ENCODE measurements at places on chromosomes 13 and 19.

- no peak for DNase-seq
Measured at GRCh38 chr19:22606212-22606553, 27.9 kb upstream of the ZNF492 start.

GRCh38 chr13:29081697-29082440, 261.7 kb downstream of the MTUS2 start:
- no peak for DNase-seq

DNA sequence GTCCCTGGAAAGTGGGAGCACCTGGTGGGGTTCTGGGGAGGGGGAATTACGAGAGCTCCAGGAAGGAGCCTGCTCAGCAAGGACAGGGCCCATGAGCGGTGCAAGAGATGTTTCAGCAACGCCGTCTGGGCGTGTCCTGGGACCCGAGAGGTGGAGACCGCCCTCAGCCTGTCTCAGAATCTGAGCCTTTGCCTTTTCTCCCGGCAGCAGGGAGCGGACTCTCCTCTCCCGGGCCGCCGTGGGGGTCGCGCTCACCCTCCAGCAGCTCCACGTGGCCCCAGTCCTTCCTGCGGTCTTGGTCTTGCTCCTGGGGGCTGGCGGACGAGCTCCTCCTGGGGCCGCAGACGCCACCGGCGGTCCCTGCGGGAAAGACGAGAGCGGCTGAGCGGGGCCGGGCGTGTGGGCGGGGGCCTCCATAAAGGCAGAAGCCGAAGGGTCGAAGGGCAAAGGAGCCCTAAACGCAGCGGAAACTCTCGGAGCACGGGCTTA, 714 bp downstream of the POLRMT start:
- DNase-seq, result peak; percentile 47

DNA sequence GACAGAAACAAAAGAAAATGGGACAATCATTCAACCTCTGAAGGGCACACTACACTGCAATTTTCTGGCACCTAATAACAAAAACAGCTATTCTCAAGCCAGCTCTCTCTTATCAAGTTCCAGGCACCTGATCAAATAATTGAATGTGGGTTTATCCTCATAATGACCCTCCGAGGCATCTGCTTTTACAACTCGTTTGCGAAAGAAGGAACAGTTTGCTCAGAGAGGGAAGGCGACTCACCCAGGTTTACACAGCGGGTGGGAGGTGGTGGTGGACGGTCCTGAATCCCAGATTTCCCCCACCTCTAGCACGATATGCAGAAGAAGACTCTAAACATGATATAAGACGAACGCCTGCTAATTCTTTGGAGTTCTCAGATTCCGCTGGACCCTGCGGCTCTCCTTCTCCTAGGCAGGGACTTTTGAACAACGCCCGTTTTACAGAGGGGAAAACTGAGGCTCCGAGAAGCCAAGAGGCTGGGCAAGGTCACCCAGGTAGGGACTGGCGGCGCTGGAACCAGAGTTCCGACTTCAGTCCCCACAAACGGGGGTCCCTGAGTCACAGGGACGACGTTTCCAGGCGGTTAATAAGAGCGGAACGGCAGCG, 641 bp downstream of the SGTA start:
- no peak for DNase-seq

GRCh38 chr13:97561182-97561581, 127.2 kb downstream of the RAP2A start:
- no peak for DNase-seq

DNA sequence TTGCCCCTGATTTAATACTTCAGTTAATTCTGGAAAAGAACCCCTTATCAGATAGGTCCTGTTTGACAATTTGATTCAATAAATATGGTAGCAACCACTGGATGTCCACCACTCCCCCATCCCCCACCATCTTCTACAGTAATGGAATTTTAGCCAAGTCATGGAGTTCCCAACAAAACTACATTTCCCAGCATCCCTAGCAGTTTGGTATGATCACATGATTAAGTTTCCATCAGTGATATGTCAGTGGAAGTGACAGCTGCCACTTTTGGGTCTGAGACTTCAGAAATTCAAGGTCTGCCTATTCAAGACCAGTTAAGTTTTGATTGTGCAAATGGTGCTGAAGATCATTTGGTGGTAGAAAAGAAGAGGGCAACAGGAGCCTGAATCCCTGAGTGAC, 85.5 kb downstream of the CACNA1A start:
- DNase-seq, result no peak

DNA sequence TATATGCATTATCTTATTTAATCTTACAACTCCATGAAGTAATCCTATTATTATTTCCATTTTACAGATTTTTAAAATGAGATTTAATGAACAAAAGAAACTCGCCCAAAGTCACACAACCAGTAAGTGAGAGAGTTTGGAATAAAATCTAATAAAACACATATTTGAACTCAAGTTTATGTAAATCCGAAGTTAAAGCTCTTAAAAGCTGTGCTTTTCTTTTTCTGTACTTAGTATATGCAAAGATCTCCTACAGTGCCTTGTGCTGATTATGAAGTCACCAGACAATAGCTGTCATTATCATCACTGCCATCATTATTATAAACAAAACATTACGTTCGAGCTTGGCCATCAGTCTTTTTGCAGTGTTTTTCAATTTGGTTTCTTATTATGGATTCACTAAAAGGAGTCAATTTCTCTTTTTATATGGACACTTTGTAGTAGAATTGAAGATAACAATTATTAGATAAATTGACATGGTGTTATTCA, 29.7 kb upstream of the ENOX1 start:
- no peak for DNase-seq

DNA sequence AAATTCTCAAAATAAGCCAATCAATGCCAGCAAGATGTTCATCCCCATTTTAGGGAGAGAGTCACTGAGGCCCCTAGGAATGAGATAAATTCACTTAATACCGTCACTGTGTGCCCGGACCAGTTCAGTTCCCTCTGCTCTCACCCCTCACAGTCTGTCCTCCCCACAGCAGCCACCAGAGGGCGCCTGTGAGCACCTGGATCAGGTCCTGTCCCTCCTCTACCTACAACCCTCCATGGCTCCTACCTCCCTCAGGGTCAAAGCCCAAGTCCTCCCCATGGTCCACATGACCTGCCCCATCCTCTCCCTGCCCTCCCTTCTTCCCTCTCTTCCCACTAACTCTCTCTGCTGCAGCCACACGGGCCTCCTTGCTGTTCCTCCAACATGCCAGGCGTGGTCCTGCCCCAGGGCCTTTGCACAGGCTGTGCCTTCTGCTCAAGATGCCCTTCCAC, 42.0 kb upstream of the NFIC start:
- DNase-seq, result peak; percentile 85

DNA sequence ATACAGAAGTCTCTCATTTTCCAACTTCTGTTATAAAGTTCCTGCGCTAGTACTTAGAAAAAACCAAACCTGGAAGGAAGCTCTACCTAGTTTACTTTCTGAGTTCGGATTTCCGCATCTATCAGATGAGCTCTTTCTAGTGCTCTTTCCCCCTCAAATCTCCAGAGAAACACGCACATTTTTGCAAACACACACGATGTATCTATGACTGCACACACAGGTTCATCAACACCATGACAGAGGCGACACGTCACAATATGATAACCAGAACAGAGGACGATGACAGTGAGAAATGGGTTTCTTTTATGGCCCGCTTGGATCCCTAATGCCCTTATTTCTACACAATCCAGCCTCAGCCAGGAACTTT, 629 bp upstream of the LRRC63 start:
- DNase-seq, result no peak

- no peak for DNase-seq
Measured at GRCh38 chr13:32259116-32259515, 56.0 kb downstream of the ZAR1L start.

DNA sequence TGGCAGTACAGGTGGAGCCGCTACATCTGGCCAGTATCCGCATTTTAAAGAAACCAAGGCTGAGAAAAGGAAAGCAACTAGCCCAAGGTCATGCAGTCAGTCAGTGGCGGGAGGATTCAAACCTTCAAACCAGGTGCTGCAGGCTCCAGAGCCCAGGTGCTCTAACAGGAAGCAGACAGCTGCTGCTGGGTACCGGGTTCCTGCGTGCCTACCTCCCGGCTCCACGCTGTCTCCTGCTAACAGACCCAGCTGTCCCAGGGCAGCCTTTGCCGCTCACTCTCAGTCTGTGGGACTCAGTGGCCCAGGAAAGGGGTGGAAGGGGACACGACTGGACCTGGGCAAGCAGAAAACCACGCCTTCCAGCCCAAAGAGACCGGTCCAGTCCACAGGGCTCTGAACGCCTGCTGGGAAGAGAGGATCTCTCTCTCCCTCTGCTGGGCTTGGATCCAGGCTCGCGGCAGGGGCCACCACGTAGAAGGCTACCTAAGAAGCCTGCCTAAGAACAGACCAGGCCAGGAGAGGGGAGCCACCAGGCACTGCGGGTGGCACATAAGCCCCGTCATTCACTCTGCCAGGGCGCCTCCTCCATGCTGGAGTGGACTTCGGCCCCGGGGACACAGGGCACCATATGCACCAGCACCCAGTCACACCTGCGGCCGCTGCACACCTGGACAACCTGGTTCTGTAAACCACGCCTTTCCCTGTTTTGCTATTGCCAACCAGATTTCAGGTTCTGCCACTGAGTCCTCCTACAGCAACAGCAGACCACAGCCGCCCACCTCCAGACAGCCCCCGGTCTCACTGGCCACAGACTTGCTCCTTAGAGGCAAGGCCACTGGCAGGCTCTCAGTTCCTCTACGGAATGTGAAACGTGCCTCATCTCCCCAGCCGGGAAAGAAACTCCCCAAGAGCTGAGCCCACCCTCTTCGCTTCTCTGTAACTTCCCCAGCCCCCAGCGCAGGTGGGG, 4.6 kb downstream of the DAPK3 start:
- DNase-seq, result no peak

GRCh38 chr13:34371645-34372395, 553.9 kb downstream of the RFC3 start:
- DNase-seq, result no peak

DNA sequence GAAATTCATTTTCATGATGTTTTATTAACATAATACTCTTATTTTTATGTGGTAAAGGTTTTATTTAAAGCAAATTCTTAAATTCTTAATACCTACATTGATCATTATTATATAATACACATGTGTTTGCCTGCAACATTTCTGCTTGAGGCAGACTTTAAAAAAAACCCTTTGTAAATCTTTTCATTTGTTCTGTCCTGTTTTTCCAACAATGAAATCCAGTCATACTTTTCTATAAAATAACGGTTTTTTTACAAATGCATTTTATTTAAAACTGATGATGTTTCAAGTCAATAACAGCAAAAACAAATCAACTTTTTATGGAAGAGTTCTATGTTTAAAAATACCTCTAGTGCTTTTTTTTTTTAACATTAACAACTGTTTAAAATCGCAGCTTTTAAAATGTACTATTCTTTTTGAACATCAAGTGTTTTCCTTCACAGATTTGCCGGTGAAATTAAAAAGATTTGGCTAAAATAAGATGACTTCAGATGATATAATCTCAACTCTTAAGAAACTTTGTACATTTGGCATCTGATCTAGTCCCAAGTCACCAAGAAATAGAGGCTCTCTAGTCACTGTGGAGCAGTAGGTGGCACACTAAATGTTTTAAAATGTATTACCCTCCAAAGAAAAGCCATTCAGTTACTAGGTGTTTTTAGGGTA, 5.1 kb downstream of the POU4F1 start:
- DNase-seq, result no peak

GRCh38 chr19:32308431-32309077, 36.9 kb upstream of the ZNF507 start:
- DNase-seq, result no peak

DNA sequence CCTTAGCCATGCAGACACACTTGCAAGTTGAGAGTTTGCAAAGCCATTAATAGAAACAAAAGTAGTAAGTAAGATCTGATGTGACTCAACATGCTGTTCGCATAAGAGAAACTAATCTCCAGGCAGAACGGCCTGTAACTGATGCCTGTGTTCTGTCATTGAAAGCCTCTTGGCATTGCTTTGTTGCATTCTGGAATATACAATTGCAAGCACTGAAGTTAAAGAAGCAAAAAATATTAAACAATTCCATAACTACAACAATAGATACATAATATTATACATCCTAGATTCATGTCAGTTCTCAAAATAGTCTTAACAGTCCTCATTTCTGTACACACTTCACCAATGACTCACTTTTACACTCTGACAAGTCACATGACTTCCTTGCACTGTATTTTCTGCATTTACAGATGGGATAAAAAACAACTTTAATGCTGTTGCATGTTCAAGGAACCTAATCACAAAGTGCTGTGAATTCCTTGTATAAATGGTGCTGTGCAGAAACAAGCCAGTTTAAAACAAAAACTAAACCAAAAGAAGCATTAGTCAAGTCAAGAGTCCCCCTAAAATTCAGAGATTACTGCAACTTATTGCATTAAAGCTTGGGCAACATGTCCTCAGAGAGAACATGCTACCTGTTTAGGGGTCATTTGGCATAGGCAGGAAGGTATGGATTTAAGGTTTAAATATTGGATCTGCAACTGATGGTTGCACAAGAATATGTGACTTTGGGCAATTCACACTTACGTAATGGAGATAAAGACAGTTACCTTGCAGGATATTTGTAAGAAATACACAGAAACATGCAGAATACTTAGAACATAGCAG, 79.5 kb upstream of the SERP2 start:
- DNase-seq, result no peak

GRCh38 chr13:67013709-67014108, 216.4 kb downstream of the PCDH9 start:
- no peak for DNase-seq

Data from stimulated activated CD8-positive, alpha-beta memory T cell treated with anti-CD3 and anti-CD28 coated beads, Interleukin-2, amount 100 ng/mL, for 48 hours (primary cell).